ENCODE measurements at places on chromosomes 2 and 18.
A peak's percentile ranks its signal among the peaks of the same experiment; 100 is the strongest.

- DNase-seq = no peak
Observed at GRCh38 chr2:240298117-240298790, 137.2 kb upstream of the GPC1 start.

GRCh38 chr18:45896452-45896851 is 70.7 kb downstream of the EPG5 start:
- no peak for DNase-seq

DNA sequence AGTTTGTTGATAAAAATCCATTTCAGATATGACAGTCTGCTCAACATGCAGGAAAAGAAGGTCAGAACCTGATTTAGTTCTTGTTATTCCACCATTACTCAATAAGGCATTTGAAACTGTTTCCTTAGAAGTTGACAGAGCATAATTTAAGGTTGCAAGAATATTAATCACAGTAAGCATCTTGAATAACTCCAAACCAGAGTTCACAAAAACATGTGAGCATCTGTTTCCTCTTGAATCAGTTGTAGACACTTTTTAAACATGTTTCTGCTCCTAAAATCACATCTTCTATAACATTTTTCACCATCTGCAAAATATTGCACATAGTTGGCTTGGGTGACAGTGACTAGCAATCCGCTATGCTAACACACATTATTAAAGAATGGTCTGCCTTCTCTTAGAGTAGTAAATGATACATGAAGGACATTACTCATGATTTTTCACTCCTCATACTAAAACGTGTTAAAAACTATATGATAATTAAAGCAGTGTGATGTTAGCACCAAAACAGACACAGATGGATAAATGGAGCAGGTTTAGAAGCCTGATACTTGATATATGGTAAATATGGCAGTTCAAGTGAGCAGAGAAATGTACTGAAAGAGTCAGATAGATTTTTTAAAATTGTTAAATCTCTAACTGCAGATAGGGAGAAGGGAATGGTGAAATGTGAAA is 30.3 kb downstream of the AKAIN1 start:
- no peak for DNase-seq

DNA sequence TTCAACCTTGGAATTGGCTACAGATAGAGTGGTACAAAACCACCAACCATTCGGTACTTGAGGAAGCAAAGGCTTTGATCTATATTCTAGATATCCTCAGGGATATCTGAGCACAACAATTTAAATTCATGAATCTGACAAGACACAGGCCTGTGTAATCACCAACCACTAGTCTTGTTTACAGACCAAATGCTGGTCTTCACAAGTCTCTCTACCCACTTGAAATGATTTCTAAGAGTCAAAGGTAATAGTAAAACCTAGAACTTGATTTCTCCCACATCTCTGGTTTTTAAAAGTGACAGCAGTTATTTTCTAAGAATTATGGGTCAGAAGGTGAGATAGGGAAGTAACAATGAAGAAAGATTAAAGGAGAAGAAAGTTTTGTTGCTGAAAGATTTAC is 613.7 kb upstream of the ACVR2A start:
- DNase-seq = no peak

DNA sequence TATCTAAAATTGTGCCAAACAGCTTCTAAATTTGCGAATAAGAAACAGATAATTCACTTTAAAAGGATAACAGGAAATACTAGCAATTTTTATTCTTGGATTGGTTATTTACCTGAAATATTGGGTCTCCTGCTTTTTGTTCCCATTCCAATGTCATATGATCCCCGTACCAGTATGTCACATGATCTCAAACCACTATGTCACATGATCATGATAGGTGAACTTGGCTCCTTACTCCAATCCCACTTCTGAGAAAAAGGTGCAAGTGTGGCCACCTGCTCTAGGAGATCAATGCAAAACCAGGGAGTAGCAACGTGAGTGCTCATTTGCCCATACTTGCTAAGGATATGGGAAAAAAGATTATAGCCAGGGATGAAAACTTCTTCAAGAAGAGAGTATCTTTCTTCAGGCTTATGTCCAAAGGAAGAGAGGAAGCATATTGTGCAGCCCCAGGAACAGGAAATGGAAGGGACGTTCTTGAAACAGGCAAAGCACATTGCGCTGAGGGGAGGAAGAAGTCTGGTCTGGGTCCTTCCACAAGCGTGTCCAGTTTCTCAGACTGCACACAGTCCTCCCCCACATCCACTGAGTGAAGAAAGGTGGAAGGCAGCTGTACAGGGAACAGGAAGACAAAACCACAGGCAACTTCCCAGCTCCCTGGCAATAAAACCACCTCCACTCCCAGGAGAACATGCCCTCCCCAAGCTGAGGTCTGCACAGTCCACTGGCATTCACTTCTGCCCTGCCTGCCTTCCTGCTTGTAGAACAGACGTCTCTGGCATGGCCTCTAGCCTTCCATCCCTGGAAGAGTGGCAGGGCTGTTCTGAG is at the start of gene LYG2:
Gene LYG2 (minus strand): TSS at position 176 of the 828 bp plus-strand sequence. CDS start 1,406 bp downstream, outside the sequence.
- DNase-seq = no peak

GRCh38 chr2:190396271-190396670 is 11.9 kb upstream of the MFSD6 start:
- no peak for DNase-seq

- DNase-seq = no peak
Observed at GRCh38 chr2:78876316-78876688, 149.2 kb upstream of the REG3G start.

DNA sequence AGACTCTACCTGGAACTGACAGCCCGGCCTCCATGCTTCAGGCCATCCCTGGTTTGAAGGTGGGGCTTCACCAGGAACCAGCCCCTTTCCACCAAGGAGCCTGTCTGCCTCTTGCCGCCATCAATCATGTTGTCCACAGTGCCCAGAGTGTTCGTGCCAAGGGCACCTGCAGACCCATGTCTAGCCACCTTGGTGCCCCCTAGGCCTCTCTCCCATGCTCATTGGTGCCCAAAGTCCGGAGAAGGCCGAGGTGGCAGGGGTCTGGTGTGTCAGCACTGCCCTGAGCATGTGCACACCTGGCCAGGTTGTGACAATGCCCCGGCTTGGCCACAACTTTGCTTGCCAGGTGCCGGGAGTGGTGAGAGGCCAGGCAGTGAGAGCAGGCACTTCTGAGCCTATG is 114.8 kb downstream of the COPS8 start:
- no peak for DNase-seq

DNA sequence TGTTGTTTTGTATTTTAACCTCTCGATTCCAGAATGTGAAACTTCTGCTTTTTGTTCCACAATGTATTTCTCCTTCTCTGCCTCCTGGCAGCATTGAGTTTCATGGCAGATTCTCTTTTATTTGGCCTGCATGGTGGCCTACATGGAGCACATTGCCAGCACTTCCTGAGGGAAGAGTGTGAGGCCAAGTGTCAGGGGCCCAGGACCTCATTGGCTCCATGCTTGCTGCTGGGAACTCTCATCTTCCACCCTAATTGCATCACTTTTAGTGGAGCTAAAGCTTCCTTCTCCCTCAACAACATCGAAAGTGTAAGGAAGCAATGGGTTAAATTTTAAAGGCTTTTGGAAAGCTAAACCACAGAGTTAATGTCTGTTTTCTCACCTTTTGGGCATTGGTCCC is 9.5 kb downstream of the TRIB2 start:
- DNase-seq = no peak

GRCh38 chr18:12891561-12891960 is 7.5 kb upstream of the PTPN2 start:
- no peak for DNase-seq

DNA sequence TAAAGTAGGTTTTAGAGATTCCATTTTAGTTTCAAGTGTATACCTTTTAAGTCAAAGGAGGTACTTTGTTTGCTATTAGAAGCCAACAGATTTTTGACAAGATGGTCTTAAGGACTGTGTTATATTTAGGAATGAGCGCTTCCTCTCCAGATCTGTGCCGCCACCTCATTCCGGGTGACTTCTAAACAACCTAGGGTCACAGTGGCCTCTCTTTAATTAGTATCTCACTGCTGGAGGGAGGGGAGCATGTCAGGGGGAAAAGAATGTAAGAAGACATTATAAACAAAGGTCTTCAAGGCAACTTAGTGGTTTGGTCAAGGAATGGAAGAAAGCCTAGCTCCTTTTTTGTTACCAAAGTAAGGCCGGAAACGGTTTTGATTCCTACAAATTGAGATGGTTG is 67.0 kb downstream of the RBMS1 start:
- no peak for DNase-seq

DNA sequence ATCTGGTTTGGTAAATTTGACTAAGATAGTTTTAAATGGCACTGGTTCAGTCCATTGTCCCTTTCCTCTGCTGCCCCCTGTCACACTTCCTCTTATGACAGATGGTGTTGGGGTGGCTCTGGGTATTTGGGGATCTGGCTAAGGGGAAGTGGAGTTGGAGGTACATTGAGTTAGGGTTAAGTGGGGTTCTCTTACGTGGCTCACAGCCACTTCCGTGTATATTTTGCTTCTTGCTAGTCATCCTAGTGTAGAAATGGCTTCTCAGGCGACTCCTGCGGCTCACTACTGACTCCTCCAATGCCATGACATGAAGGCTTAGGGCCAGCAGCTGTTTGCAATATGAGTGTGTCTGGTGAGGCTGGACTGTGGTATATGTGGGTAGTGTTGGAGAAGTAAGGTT is 187.0 kb downstream of the HAUS1 start:
- no peak for DNase-seq

DNA sequence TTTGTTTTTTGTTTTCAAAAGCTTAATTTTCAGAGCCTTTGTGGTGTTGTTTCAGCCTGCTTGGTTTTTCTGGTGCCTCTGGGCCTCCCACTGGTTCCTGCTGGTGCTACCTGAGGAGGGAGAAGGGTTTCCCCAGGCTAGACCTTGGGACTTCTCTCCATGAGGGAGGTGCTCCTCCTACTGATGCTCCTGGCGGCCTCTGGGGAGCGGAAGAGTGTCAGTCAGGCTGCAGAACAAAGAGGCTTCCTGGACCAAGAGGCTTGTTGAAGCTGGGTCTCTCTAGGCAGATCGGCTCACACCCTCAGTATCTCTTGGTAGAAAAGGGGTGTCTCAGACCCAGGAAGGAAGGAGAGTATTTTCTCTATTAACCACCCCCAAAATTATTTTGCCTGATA is 32.2 kb downstream of the RFX8 start:
- DNase-seq = no peak

- DNase-seq = no peak
Observed at GRCh38 chr2:86033751-86034692, 71.7 kb downstream of the POLR1A start.

GRCh38 chr2:203543898-203544328 is 8.8 kb upstream of the RAPH1 start:
- peak; percentile 35 for DNase-seq

- DNase-seq = no peak
Observed at GRCh38 chr2:66582104-66582986, 147.4 kb downstream of the MEIS1 start.

- DNase-seq = no peak
Observed at GRCh38 chr18:43869451-43870008, 592.2 kb upstream of the SYT4 start.

DNA sequence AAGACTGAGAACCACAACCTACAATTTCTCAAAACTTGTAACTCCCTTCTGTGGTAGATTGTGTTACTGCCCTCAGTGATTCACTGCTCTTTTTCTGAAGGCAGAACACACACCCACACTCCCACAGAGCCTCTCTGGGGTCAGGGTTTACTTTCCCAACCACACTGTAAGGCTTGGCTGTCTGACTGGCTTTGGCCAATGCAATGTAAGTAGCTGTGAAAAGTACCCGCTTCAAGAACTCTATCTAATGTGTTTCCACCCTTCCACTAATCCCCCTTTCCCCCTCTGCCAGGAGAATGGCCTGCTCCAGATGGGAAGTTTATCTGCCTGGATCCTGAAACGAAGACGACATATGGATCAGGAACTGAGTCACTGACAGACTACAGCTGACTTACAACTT is 222.7 kb downstream of the CDH2 start:
- no peak for DNase-seq

Data from trophoblast cell (in vitro differentiated cells and primary cell).